ENCODE measurements at places on chromosomes 7 and 10.

GRCh38 chr7:134870781-134871180, 91.3 kb downstream of the CALD1 start:
- DNase-seq, result no peak

DNA sequence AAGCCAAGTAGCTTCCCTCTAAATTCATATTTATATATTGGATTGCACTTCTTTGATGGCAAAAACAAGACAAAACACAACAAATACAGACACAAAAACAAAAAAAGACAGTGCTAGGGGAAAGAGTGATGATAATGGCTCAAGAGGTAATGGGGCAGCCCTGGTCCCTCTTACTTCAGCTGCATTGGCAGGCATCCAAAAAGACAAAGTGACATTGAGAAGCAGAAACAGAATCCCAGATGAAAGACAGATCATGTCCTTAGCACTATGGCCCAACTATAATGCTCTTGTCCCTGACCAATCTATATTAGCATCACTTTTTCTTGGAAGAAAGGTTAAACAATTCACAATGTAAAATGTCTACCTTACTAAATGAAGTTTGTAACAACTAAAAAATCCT, 76.2 kb downstream of the GPR85 start:
- DNase-seq, result peak; percentile 5

DNA sequence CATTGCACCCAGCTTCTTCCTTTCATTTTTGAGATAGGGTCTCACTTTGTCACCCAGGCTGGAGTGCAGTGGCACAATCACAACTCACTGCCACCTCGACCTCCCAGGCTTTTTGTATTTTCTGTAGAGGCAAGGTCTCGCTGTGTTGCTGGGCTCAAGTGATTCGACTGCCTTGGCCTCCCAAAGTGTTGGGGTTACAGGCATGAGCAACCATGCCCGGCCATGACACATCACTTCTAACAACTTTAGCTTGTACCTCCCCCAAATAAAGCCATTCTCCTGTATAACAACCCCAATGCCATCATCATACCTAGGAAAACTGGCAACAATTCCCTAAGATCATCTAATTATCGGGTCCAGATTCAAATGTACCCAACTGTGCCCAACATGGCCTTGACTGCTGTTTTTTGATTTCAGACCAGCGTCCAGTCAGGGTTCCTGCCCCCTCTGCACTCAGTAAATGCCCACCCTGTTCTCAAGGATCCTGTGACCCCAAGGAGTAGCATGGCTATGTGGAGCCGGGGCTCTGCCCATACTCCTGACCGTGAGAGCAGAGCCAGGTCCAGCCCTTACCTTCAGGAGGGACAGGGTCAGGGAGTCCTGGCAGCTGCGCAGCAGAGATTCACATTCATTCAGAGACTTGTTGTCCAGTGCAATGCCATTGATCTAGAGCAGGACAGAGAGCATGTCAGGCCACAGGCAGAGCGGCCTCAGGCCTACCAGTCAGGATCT, 102.6 kb downstream of the DLG5 start:
- no peak for DNase-seq

DNA sequence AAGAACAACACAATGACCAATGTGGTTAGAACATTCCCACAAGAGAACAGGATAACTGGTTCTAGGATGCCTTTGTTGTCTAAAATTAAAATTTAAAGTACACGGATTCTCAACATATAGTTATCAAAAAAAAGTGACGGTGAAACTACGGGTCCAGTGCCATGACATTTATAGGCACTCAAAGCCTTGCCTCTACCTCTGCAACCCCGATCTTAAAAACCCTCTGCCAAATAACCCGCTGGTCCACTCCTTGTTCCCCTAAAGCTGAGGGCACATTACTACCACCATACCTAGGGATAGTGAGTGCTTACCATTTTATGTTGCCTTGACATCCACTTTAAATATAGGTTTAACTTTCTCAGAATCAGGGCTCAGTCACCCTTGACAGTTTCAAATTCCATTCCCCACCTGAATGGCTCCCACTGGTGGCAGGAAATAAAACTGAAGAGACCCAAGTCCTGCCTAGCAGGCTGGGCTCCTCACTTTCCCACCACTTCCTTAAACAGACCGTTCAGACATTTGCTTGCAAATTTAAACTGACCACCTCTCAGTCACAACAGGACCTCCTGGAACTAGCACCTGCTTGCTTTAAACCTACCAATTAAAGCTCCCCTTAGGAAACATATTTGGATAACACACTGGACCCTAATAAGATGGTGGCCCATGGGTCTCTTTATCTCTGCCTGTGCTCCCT, 169.9 kb upstream of the ASAH2 start:
- DNase-seq, result no peak

DNA sequence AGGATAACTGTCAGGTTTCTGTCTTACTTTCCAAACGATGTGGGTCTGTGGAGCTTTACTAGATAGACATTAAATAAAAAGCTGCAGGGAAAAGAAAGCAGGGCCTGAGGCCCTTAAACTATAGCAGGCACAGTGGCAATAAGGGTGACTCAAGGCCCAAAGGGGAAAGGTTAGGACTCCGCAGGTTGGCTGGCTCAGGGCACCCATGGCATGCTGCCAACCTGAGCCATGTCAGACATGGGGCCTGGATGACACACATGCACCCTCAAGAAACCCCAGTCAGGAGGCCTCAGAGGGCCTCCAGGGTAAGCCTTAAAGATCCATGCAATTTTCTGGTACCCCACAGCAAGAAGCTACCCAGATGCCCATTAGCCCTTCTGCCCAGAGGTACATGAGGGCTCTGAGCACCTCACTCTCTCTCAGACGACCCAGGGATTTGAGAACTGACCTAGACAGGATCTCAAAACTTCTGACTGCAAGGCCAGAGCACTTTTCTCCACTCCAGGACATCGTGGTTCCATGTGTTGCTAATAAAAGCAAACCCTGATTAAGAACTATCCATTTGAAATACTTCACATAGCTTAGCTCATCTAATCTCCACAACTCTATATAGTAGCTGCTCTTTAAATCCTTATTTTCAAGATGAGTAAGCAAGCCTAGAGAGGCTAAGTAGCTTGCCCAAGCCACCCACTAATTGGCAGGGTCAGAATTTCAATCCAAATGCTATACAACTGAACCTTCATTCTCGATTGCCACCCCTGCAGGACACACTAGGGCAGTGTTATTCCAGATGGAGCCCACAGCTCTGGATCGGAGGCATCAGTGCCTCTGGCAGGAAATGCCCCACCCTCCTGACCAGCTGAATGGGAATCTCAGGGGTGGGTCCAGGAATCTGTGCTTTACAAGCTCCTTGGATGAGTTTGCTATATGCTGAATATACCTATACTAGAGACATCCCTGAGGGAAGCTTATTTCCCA, 132.5 kb upstream of the EFCAB10 start:
- DNase-seq, result no peak

- peak; percentile 12 for DNase-seq
Observed at GRCh38 chr7:110001254-110001938, 1089.5 kb upstream of the LRRN3 start.

- peak; percentile 41 for DNase-seq
Observed at GRCh38 chr7:142385491-142386340, 127.9 kb upstream of the PRSS58 start.

DNA sequence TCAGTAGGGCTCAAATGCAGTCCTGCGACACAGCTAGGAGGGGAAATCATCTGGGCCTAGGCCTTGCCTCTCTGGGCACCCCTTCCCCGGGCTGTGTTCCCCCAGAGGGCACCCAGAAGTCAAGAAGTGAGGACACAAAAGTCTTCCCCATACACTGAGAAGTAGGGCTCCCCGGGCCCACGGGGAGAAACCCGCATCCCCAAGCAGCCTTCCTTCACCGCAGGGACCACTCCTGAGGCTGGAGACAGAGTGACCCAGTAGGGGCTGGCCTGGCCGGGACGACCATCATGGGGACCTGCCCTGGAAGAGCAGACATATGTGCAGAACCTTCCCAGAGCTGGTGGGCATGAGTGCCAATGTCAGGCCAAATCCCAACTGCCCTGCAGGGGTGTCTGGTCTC, 163.5 kb downstream of the GFRA1 start:
- DNase-seq, result no peak

DNA sequence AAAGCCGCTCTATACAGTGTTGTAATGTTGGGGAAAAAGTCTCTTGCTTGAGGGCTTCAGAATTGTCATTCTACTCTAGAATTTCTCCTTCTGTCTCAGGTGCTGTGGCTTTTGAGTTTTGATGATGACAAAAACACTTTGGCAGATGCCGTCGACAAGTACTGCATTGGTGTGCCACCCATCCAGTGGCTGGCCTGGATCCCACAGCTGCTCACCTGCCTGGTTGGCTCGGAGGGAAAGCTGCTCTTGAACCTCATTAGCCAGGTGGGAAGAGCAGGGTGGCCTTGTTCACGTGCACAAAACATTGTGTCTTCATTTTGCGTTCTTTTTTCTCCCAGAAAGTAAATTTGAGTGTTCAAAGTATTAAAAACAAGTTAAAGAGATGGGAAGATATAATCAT, 112.0 kb downstream of the TRRAP start:
- peak; percentile 53 for DNase-seq

GRCh38 chr7:158422887-158423560, 164.6 kb downstream of the PTPRN2 start:
- DNase-seq, result no peak

DNA sequence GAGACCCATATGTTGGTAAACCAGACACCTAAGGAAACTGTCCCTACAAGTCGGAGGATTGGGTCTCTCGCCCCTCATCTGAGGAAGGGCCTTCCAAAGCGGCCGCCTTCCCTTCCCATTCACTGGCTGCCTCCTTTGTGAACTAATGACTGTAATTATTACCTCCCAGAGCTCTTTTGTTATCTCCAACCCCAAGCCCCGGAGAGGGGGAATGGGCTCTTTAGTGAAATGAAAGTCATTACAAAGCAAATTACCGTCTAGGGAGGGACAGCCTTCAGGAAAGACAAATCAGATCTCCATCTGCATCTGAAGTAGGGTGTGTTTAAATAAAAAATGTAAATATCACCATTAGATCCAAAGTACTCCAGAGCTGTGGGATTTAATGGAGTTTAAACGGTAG, 2.6 kb upstream of the GAD2 start:
- DNase-seq, result peak; percentile 81

- no peak for DNase-seq
Observed at GRCh38 chr10:88765816-88766215, 6.0 kb downstream of the LIPN start.

- no peak for DNase-seq
Observed at GRCh38 chr7:116403265-116403664, 96.3 kb upstream of the CAV2 start.

DNA sequence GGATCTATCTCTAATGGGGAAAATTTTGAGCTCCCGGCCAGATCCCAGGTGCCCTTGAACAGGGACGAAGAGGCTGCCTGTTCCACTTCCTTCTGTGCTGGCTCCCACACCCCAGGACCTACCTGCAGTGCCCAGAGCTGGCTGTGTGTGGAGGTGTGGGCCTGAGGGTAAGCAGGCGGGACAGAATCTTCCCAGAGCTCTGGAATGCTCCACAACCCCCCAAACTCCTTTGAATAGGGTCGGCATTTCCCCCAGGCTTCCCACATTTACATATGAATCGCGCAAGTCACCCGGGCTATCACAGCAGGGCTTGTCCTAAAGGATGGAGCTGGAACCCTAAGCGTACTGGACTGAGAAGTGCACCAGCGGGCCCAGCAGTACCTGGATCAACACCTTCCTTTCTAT, 95.9 kb downstream of the DNMBP start:
- DNase-seq, result no peak

DNA sequence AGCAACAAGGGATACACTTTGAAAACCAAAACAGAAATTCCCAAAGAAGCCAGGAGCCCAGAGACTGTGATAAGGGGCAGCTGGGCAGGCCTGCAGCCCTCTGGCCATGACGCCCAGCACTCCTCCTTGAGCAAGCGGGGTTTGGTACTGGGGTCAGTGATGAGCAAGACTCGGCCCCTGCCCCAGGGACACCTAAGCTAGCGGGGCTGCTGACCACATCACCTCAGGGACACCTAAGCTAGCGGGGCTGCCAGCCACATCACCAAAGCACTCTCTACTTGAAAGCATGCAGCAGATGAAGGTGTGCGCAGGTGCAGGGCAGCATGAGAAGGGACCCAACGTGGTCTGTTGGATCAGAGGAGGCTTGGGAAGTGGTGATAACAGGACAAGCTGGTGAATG, 108.0 kb upstream of the PPP2R2D start:
- DNase-seq, result no peak

DNA sequence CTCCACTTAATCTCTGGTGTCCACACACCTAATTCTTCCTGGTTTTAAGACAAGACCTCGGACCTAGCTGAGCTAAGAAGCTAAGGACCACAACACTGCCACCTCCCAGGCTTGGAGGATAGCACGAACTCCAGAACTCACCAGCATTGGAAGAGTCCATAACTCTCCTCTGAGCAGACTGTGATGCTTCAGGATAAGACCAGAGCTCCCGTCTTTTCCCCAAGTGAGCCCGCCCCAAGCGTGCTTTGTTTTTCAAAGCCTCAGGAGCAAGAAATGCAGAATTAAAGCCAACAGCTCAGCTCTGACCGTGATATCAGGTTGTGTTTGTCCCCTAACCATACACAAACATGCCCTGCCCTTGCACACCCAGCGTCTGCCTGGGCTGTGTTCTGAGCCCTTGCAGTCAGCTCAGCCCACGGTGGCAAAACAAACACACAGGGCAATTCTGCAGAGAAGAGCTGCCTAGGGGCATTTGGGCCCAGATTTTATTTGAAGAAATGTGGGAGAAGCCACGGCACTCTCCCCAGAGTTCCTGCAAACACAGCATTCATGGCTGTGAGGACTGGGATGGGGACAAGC, 145.4 kb downstream of the WDR11 start:
- no peak for DNase-seq
